ENCODE measurements at places on chromosomes 5 and 9.

- DNase-seq, result no peak
Measured at GRCh38 chr9:92404042-92404836, at the start of gene OGN. Gene OGN (minus strand): TSS chr9:92404578. CDS start chr9:92403407, 1,171 bp downstream.

GRCh38 chr5:76403766-76404222 lies 709 bp downstream of the IQGAP2 start:
- no peak for DNase-seq

DNA sequence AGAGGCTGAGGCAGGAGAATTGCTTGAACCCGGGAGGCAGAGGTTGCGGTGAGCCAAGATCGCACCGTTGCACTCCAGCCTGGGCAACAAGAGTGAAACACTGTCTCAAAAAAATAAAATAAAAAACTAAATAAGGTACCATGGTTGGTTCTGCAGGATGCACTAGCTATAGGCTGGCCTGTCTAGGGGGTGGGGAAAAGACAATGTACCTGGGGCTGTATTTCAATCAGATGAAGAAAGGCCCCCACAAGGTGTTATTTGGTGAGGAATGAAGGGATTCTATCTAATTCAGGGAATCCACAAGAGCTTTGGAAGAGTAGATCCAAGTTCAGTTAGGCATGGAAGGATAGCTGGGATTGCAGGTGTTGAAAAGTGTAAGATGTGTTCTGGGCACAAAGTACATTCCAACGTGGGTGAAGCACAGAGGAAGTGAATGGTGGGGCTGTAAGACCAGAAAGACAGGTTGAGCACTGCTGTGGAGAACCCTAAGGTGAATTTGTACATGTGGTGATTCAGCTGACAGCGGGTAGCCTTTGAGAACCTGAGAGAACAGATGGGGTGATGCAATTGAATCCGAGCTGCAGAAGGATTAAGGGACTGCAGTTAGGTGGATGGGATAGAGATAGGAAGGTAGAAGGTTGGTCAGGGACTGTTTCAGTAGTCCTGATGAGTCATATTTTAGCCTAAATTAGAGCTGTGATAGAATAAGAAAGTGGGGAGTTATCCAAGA lies 71.8 kb downstream of the CAST start:
- DNase-seq, result no peak

DNA sequence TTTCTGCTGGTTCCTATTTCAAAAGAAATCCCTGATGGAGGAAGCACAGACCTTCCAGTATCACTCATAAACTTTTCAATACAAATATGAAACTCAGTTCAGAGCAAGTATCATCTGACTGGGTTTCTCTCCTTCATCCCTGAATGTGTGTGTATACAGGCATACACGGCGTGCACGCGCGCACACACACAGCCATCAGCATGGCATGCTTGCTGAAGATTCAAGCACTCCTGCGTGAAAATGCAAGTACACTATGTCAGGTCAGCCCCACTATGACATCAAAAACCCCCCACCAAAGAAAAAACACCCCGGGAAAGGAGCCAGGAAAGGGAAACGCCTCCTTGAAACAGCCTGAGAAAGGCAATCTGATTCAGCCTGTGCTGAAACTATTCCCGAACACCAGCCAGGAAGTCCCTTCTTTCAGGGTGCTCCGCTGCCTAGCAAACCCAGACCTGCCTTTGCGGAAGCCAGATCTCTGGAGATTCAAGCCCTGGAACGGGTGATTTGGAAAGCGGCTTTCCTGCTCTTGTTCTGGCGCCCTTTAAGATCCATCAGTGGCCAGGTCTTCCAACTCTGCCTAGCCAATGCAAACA lies 831 bp downstream of the KLHL3 start:
- DNase-seq, result no peak

- DNase-seq, result no peak
Measured at GRCh38 chr5:168578538-168579487, at the start of gene PANK3. Gene PANK3 (minus strand): TSS chr5:168579368. CDS start chr5:168579283, 85 bp downstream.

DNA sequence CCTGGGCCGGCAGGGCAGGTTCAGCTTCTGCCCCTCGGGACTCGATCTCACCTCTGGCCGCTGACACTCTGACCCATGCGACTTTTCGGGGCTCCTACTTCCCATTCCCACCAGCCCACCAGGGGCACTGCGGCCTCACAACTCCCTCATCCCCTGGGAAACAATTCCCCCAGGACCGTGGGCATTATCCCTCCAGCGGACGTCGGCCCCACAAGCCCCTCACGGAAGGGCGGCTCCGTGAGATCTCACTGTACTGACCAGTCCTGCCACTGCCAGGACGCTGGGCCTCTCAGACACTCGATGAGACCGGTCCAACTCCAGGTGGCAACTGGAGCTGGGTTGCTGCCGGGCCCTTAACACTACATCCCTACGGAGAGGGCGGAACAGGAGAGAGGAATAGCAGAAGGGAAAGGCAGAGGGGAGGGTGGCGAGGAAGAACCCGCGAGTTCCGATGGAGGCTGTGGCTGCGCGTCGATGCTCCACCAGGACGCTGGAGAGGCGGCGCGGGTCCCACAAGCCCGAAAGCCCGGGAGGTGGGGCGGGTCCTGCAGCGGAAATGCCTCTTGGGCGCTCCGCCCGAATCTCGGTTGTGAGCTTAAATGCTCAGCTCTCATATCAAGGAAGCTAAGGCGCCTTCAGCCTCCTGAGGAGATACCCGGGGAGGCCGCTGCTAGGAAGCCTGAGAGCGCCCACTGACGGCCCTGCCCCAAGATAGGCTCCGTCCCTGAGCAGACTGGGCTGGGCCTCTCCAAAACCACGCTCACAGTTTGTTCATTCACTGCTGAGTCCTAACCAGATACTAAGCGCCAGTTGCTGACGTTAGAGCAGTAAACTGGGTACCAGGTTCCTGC lies 36.3 kb downstream of the VCP start:
- DNase-seq, result peak; percentile 5

GRCh38 chr5:59038798-59039295 lies 456.0 kb downstream of the RAB3C start:
- no peak for DNase-seq

GRCh38 chr9:75414371-75415160 lies 326.3 kb downstream of the OSTF1 start:
- DNase-seq, result no peak

GRCh38 chr9:108967916-108968315 lies 33.7 kb downstream of the ABITRAM start:
- DNase-seq, result no peak

GRCh38 chr5:3041001-3041400 lies 289.5 kb upstream of the IRX2 start:
- no peak for DNase-seq

DNA sequence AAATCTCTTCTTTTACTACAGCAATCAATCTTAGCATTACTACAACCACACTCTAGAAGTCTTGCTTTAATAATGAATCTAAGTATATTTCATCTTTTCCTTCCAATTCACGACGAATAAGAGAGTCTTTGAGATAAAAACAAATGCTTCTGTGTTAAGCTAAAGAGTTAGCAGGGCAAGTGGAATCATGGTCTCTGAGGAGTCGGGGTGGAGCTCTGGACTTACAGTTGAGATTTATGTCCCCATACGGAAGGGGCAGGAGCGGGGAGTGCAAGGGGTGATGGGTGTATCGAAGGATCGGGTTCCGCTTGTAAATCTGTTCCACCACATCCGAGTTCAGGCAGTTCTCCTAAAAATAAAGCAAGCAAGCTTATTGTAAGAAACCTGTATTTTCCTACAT lies 59.0 kb upstream of the RETREG1 start:
- DNase-seq, result no peak

GRCh38 chr5:6747103-6747502 lies 33.9 kb downstream of the TENT4A start:
- no peak for DNase-seq

GRCh38 chr5:172835290-172835993 lies 1.4 kb downstream of the ERGIC1 start:
- no peak for DNase-seq

DNA sequence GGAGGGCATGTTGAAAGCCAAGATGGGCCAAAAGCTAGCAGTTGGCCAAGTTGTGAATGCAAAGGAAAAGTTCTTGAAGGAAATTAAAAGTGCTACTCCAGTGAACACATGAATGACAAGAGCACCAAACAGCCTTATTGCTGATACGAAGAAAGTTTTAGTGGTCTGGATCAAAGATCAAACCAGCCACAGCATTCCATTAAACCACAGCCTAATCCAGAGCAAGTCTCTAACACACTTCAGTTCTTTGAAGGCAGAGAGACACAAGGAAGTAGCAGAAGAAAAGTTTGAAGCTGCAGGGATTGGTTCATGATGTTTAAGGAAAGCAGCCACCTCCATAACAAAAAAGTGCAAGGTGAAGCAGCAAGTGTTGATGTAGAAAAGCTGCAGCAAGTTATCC lies 71.6 kb downstream of the ERCC6L2 start:
- DNase-seq, result no peak

DNA sequence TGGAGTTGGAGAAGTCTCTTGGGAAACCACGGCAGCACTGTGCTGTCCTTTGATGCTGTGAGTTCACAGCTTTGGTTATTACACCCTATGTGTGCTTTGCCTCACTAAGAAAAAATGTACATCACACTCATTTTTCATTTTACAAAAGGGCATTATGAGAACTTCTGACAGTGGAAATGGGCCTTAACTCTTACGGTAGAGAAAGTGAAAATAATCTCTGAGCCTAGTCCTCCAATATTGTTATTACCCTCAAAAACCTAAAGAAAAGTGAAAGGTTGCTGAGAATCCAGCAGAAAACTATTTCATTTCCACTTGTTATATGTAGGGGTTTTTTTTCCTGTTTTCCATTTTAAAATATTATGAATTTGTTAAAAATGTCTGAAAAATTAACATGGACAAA lies 8.2 kb upstream of the OR13D1 start:
- DNase-seq, result no peak

DNA sequence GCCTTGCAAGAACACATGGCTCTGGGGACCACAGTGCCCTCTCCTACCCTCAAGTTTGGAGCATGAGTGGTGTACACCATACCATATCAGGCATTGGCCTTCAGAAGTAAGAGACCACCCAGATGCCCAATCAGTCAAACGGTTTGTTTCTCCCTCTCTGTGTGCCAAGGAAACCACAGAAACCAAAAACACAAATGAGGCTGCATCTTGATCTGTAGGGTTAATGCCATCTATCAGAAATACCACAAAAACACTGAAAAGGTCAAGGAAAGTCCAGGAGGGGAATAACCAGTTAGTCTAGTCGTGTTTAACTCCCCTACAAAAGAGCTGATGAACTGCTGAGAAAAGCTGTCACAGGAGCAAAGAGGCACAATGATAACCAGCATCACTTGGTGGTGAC lies 78.4 kb downstream of the INSYN2B start:
- DNase-seq, result no peak

DNA sequence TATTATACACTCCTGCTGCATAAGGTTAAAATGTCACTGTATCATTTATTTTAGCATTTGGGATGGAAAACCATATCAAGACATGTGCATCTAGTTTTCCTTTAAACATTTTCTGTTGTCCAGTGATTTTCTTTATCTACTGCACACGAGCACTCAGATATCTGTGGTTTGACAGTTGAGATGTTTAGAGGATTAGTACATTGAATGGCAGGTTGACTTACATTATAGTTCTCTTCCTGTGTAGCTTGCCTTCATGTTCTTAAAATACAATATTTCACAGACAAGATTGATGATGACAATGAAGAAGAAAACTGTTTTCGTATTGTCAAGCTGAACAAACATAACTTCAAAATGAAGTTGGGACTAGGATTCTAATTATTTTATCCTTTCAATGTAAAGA lies 2378.4 kb upstream of the WWC1 start:
- no peak for DNase-seq

- peak; percentile 78 for DNase-seq
Measured at GRCh38 chr5:79133657-79134451, 22.2 kb downstream of the BHMT start.

DNA sequence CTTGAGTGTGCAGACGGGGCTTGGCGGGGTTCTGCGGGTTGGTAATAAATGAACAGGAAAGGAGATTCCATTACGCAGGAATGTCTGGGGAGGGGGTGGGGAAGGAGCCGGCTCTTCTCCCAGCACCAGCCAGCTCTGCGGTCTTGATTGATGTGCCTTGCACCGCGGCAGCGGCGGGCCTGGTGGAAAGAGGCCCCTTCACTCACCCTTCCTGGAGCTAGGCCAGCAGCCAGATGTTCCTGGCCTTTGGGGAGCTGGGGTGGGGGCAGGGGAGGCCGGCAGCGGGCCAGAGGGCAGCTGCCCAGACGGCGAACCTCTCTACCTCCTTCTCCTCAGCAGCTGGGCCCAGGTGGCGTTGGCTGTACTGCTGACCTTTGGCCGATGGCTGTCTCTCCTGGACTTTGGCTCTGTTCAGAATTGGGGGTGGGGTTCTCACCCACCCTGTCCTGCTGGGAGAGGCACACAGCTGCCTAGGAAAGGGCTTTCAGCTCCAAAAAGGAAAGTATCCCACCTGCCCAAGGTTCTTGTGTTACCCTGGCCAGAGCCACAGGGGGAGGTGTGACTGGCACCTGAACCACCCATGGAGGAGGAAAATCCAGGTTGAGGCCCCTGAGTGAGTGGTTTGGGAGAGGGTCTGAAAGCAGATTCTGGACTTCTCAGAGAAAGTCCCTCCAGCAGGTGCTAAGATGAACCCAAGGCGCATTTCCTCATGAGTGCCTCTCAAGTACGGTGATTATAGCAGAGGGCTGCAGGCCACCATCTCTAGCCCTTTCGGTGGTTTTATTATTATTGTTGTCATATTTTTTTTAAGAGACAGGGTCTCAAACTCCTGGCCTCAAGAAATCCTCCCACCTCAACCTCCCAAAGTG lies 58.0 kb upstream of the SYNPO start:
- no peak for DNase-seq

GRCh38 chr9:132020820-132021510 lies 58.7 kb downstream of the MED27 start:
- no peak for DNase-seq

- DNase-seq, result no peak
Measured at GRCh38 chr5:21615195-21615765, 1237.9 kb downstream of the CDH12 start.

DNA sequence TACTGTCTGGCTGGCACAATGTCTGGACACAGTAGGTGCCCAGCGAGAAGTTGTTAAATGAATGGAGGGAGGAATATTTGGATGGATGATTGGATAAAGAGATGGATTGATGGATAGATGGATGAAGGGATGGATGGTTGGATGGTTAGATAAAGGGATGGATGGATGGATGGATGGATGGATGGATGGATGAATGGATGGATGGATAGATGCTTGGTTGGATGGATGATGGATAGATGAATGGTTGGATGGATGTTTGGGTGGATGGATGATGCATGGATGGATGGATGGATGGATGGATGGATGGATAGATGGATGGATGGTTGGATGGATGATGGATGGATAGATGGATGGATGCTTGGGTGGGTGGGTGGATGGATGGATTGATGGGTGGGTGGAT lies 90.4 kb downstream of the UBE2QL1 start:
- DNase-seq, result no peak

GRCh38 chr9:136409557-136410455 lies 608 bp downstream of the ENTR1 start:
- no peak for DNase-seq

DNA sequence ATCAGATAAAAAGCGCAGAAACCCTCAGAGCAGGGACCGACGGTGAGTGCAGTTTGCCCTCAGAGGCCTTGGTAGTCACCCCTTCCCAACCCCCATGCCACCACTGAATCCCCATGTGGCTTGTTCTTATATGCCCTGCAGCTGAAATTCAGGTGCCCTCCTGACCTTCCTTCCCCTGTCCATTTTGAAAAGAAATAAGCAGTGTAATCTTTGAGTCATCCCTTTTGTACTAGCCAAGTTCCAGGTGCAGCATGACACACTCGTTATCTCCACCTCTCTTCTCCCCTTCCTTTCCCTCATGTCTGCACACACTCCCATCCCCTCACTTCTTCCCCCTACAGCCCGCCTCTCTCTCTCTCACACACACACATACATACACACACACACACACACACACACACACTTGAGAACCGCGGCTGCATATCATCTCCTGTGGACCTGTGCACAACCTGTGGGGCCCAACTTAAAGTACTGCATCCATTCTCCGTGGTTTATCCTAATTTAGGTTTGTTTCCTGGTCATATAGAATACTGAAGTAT lies 53.1 kb downstream of the SYK start:
- no peak for DNase-seq
